B cell (primary cell): ENCODE measurements at places on chromosomes 7 and 10. TPM values are rescaled to one million over a fixed set of nuclear protein-coding genes. Genes with fewer than 3 reads are reported as not detected.

Gene PON1
- not detected in 2 replicates for total RNA-seq

Gene FKBP9
- 0.39 and 0.52 TPM in 2 replicates for total RNA-seq

Gene FRAT1
- total RNA-seq: 25.3 and 27.8 TPM in 2 replicates

Gene GPR22
- total RNA-seq: not detected in 2 replicates

Gene NUDT1
- total RNA-seq: 20.3 and 22.9 TPM in 2 replicates

Gene ZP3
- 0.64 and 2.1 TPM in 2 replicates for total RNA-seq
